Aorta (tissue), 5 donors: ENCODE measurements at places on chromosomes 12 and 14.

DNA sequence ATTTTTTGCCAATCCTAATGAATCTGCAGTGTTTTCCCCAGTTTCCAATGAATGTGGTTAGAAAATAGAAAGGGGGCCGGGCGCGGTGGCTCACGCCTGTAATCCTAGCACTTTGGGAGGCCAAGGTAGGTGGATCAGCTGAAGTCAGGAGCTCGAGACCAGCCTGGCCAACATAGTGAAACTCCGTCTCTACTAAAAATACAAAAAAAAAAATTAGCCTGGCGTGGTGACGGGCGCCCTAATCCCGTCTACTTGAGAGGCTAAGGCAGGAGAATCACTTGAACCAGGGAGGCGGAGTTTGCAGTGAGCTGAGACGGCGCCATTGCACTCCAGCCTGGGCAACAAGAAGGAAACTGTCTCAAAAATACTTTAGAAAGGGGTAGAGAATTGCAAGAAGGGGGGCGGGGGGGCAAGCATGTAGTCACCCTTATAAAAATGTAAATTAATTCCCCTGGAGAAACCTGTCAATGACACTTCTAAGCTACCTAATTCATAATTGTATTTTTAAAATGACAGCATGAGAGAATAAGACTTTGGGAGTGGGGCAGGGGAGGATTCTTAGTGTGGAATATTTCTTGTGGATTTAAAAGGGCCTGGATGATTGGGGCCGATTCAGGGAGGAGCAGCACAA, 1.7 kb downstream of the KLHDC2 start:
- no peak overlapping the region for H3K27ac ChIP-seq
- no peaks in the 10 kb centered on the region for H3K36me3 ChIP-seq
- no peak for DNase-seq
- no peak overlapping the region for H3K4me3 ChIP-seq
- no peaks in the 10 kb centered on the region for H3K27me3 ChIP-seq
- no peaks in the 10 kb centered on the region for H3K4me1 ChIP-seq

GRCh38 chr12:111741235-111741812, 25.4 kb upstream of the ALDH2 start:
- DNase-seq, result no peak
- H3K4me1 ChIP-seq, result peaks cover 2% of the 10 kb centered on the region
- no peaks in the 10 kb centered on the region for H3K36me3 ChIP-seq
- peak overlapping the region; percentile 20 for H3K27ac ChIP-seq

GRCh38 chr12:94848966-94849365, 154.5 kb downstream of the NDUFA12 start:
- no peaks in the 10 kb centered on the region for H3K27me3 ChIP-seq
- H3K27ac ChIP-seq, result no peak overlapping the region

DNA sequence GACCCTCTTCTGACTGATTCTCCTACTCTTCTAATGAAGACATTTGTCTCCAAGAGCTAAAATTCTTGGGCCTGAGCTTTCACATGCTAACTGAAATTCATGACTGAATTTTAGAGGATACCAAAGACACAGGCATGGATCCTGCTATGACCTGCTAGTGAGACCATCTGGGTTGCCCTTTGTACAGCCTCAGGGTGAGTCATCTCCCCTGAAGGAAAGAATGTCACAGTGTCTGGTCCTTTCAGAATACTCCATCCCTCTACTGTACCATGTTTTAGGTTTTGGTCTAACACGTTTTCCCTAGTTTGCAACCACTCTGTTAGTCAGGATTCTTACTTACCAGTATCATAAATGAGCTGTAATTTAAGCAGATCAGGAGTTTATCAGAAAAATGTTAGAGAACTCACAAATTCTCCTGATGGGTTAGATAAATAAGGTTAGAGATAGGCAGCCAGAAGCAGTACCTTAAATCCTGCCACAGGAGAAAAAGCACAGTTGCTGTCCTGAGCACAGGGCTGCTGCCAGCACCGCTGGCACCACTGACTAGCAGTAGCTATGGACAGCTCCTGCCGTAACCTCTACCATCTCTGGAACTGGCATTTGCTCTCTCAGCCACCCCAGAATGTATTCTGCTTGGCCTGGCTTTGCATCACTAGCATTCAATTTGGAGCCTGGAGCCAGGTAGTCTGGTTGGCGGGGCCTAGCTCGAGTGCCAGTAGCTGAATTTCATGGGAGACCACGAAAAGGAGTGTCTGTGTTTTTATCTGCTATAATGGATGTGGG, 127.6 kb downstream of the ANO6 start:
- no peak overlapping the region for H3K4me3 ChIP-seq
- no peak overlapping the region for H3K27ac ChIP-seq
- H3K4me1 ChIP-seq, result peaks cover 6% of the 10 kb centered on the region
- H3K36me3 ChIP-seq, result no peaks in the 10 kb centered on the region

GRCh38 chr12:78441737-78442453, 422.7 kb upstream of the SYT1 start:
- H3K4me1 ChIP-seq, result no peaks in the 10 kb centered on the region
- H3K4me3 ChIP-seq, result no peak overlapping the region
- H3K27ac ChIP-seq, result no peak overlapping the region
- no peaks in the 10 kb centered on the region for H3K36me3 ChIP-seq

DNA sequence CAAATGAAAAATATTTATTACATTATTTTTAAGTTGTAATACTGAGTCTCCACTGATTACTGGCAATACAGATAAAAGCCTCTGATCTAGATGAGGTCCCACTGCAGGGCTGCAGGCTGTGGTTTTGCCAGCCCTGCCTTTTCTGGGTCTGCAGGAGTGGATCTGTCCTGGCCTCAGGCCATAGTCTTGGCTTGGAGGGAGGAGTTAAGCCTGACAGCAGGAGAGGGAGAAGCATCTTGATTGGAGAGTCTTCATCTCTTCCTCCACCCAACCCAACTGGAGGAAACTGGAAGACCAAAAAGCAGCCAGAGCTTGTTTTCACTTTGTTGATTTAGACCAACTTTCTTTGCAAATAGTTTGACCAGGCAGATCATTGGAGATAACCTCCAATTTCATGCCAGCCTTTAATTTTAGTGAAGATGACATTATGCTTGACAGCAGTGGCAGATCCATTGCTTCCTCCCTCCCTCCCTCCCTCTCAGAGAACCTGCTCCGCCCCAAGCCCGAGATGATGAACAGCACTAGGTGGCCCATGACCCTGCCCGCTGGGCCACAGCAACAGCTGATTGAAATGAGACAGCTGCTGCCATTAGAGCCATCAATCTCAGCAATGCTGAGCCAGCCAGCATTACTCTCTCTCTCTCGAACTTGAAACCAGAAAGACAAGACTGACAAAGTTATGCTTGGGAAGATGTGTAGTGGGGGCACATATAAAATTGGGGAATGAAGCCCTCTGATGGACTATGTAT, 222.4 kb downstream of the GLT1D1 start:
- no peak overlapping the region for H3K4me3 ChIP-seq
- no peaks in the 10 kb centered on the region for H3K36me3 ChIP-seq

GRCh38 chr14:93269341-93270068, 62.4 kb downstream of the UBR7 start:
- no peak overlapping the region for H3K4me3 ChIP-seq
- no peaks in the 10 kb centered on the region for H3K36me3 ChIP-seq
- H3K27me3 ChIP-seq, result no peaks in the 10 kb centered on the region
- no peak overlapping the region for H3K27ac ChIP-seq
- peaks cover 2% of the 10 kb centered on the region for H3K4me1 ChIP-seq

GRCh38 chr14:33435911-33436689, 497.4 kb downstream of the NPAS3 start:
- no peak for DNase-seq
- no peak overlapping the region for H3K27ac ChIP-seq
- H3K4me3 ChIP-seq, result no peak overlapping the region
- H3K4me1 ChIP-seq, result no peaks in the 10 kb centered on the region

- H3K27me3 ChIP-seq, result no peaks in the 10 kb centered on the region
- H3K4me3 ChIP-seq, result no peak overlapping the region
- DNase-seq, result peak; percentile 67
- H3K4me1 ChIP-seq, result no peaks in the 10 kb centered on the region
- peak overlapping the region; percentile 98 for H3K27ac ChIP-seq
Measured at GRCh38 chr12:57888409-57889157, 42.1 kb upstream of the CTDSP2 start.

GRCh38 chr14:54338696-54339317, 58.0 kb upstream of the CDKN3 start:
- no peaks in the 10 kb centered on the region for H3K4me1 ChIP-seq
- H3K36me3 ChIP-seq, result no peaks in the 10 kb centered on the region
- H3K4me3 ChIP-seq, result no peak overlapping the region
- no peak for DNase-seq
- no peak overlapping the region for H3K27ac ChIP-seq

- no peaks in the 10 kb centered on the region for H3K4me1 ChIP-seq
- no peak overlapping the region for H3K4me3 ChIP-seq
- no peaks in the 10 kb centered on the region for H3K36me3 ChIP-seq
- no peaks in the 10 kb centered on the region for H3K27me3 ChIP-seq
- DNase-seq, result no peak
Measured at GRCh38 chr14:83470466-83470865, 1936.8 kb upstream of the SEL1L start.

GRCh38 chr12:27542628-27543027, 18.6 kb downstream of the PPFIBP1 start:
- peaks cover 9% of the 10 kb centered on the region for H3K4me1 ChIP-seq
- no peak overlapping the region for H3K27ac ChIP-seq
- no peak for DNase-seq
- no peaks in the 10 kb centered on the region for H3K36me3 ChIP-seq

DNA sequence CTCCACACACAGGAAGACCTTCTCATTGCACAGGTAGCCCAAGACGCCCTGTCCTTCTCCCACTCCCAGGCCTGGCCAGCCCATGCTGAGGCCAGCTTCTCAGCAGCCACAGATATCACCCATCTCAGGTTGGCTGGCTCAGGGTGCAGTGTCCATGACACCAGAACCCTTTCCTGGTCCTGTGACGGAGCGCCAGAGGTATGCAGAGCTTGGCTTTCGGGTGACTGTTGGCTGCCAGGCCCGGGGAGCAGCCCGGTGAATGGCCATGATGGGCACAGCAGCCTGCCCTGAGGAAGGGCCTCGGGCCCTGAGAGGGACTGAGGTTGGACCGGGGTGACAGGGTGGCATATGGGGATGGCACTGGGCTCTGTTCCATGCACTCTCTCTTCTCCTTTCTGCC, 173.4 kb downstream of the TSPAN9 start:
- no peaks in the 10 kb centered on the region for H3K36me3 ChIP-seq
- peak; percentile 78 for DNase-seq
- H3K4me1 ChIP-seq, result no peaks in the 10 kb centered on the region
- no peaks in the 10 kb centered on the region for H3K27me3 ChIP-seq
- H3K4me3 ChIP-seq, result no peak overlapping the region

GRCh38 chr12:94070520-94070919, 77.9 kb upstream of the PLXNC1 start:
- H3K27ac ChIP-seq, result no peak overlapping the region
- no peaks in the 10 kb centered on the region for H3K27me3 ChIP-seq
- no peak overlapping the region for H3K4me3 ChIP-seq
- no peaks in the 10 kb centered on the region for H3K4me1 ChIP-seq

GRCh38 chr12:131620946-131621681, 89.8 kb upstream of the SFSWAP start:
- no peaks in the 10 kb centered on the region for H3K27me3 ChIP-seq
- no peaks in the 10 kb centered on the region for H3K36me3 ChIP-seq
- no peak overlapping the region for H3K4me3 ChIP-seq

DNA sequence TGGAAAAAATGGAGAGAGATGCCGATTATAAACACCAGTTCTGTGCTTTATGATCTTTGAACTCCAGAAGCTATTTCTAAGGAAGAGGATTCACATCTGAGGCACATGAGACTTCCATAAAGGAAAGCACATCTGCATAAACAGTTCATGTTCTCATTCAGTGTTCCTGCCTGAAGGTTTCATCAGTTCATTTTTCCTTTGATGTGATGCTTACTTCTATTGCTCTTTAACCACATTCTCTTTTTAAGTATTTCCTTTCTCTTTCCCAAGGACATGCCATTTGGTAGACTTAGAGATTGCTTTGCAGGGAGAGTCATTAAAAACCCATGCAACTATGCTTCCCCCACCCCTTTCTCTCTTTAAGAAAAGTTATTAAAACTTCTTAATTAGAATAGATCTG, 387.0 kb upstream of the FLRT2 start:
- no peaks in the 10 kb centered on the region for H3K4me1 ChIP-seq
- no peaks in the 10 kb centered on the region for H3K36me3 ChIP-seq
- no peaks in the 10 kb centered on the region for H3K27me3 ChIP-seq

GRCh38 chr12:42516573-42516972, 73.0 kb downstream of the PRICKLE1 start:
- H3K27ac ChIP-seq, result no peak overlapping the region
- H3K4me1 ChIP-seq, result no peaks in the 10 kb centered on the region
- no peaks in the 10 kb centered on the region for H3K36me3 ChIP-seq
- H3K27me3 ChIP-seq, result no peaks in the 10 kb centered on the region
- no peak overlapping the region for H3K4me3 ChIP-seq

GRCh38 chr14:105050551-105050897, 14.7 kb downstream of the GPR132 start:
- DNase-seq, result no peak
- H3K4me1 ChIP-seq, result no peaks in the 10 kb centered on the region
- H3K27ac ChIP-seq, result no peak overlapping the region
- H3K27me3 ChIP-seq, result no peaks in the 10 kb centered on the region
- H3K4me3 ChIP-seq, result no peak overlapping the region

GRCh38 chr12:128813392-128813791, 10.4 kb downstream of the SLC15A4 start:
- H3K4me3 ChIP-seq, result no peak overlapping the region
- H3K4me1 ChIP-seq, result peaks cover 15% of the 10 kb centered on the region
- no peaks in the 10 kb centered on the region for H3K27me3 ChIP-seq
- no peak overlapping the region for H3K27ac ChIP-seq
- peaks cover 4% of the 10 kb centered on the region for H3K36me3 ChIP-seq

DNA sequence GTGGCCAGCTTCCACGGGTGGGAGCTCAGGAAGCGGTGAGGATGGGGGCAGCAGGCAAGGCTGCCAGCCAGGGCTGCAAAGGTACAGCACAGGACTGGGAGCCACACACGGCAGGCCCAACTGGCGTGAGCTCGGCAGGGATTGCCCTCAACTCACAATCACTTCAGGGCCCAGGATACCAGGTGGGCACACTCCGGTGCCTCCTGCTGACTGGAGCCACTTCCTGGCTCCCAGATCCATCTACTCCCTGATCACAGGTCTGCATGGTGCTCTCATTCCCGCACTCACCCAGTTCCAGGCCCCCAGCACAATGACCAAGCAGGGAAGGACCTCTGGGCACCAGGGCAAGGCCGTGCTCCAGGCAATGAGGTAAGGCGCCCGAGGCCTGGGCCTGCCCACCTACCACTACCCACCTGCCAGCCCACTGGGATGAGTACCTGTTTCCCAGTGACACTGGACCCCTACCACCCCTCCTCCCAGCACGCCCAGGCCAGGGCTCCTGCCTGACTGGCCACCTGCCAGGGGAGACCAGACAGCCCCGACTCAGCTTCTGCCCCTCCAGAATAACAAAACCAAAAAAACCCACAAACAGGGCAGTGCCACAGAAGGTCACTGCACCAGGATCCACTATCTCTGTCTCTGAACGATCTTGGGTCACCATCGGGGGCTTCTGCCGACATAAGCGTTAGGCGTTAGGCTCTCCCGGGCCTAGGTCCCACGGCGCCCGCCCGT, 1.8 kb downstream of the JAG2 start:
- no peak overlapping the region for H3K27ac ChIP-seq
- H3K4me3 ChIP-seq, result no peak overlapping the region
- H3K27me3 ChIP-seq, result no peaks in the 10 kb centered on the region
- DNase-seq, result no peak
- no peaks in the 10 kb centered on the region for H3K4me1 ChIP-seq
